D721Med (cell line): ENCODE measurements at places on chromosomes 7 and 10.

DNA sequence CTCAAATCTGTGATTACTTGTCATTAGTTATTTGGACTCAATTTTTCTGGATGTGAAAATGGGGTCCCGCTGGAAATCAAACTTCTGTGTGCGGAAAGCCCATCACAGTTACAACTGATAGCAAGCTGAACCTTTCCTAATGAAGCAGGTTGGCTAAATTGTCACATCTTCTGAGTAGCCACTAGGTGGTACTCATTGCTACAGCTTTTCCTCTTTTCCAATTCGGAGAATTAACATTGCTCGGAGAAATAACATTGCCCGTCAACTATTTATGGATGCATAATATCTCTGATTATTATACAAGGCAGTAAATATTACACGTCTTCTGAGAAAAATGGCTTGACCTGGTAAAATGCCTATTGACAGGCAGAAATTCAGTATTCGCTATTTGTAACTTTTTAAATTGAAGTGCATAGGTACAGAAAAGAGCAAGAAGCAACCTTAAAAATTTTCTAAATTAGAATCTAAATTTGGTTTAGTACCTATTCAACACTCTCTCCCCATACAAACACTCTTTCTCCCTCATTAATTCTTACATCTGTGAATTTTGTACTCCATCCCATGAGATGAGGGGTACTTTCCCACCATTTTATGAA, 17.3 kb upstream of the BLOC1S2 start:
- peak; percentile 38 for DNase-seq

GRCh38 chr10:132707121-132707775, 78.7 kb downstream of the NKX6-2 start:
- no peak for DNase-seq

DNA sequence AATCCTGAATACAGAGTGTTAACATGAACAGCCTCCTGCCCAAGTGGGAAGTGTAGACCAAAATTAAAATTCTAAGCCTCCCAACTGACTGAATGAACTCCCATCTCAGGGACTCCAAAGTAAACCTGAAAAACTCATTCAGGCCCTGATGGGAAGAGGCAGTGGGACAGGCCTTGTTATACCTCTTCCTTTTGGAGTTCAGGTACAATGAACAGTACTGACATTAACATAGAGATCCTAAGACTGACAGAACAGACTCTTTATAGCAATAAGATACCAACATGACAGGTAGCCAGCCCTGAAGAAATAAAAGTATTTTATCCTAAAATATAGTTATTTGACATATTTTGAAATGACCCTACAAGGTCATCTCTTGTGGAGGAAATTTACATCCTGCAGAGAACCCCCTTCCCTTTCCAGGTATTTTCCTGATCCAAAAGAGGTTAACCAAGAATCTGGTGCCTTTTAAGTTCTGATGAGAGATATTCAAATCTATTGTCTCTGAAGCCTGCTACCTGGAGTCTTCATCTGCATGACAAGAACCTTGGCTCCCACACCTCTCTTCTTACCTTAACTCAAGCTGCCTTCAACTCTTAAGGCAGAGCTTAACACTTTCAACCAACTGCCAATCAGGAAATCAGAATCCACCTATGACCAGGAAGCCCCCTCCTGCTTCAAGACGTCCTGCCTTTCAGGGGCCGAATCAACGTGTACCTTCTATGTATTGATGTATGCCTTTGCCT, 103.3 kb upstream of the PFKP start:
- no peak for DNase-seq

- no peak for DNase-seq
Observed at GRCh38 chr7:102845346-102845745, 67.5 kb upstream of the LRRC17 start.

DNA sequence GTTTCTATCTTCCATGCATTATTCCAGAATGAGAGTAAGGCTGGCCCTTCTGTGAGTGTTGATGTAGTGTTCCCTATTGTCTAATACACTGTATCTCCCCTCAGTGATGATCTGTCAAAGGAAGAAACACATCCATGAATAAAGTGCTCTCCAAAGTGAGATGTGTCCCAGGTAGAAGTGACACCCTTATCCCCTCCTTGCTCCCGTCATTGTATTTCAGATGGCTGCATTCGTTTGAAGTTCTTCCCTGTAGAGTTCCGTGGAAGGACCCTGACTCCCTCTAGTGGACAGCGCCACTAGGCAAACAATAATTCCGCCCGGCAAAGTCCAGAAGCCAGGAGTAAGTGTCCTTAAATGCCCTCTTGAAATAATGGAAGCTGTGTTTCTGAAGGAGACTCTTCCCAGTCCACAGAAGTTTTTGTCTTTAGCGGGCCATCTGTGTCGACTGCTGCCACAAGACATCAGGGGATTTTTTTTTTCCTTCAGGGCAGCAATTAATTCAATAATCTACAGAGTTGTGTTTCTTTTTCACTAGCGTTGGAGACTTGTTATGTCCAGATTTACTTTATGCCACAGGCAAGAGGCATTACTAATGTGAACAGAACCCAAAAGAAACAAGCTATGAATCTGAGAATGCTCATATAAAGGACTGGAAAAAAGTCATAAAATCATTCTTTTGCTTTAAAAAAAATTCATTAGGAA, 64.6 kb downstream of the THNSL1 start:
- peak; percentile 42 for DNase-seq

GRCh38 chr10:66925896-66926715, at the start of gene LRRTM3:
TSS of gene LRRTM3 (plus strand) at chr10:66926036.
- no peak for DNase-seq

DNA sequence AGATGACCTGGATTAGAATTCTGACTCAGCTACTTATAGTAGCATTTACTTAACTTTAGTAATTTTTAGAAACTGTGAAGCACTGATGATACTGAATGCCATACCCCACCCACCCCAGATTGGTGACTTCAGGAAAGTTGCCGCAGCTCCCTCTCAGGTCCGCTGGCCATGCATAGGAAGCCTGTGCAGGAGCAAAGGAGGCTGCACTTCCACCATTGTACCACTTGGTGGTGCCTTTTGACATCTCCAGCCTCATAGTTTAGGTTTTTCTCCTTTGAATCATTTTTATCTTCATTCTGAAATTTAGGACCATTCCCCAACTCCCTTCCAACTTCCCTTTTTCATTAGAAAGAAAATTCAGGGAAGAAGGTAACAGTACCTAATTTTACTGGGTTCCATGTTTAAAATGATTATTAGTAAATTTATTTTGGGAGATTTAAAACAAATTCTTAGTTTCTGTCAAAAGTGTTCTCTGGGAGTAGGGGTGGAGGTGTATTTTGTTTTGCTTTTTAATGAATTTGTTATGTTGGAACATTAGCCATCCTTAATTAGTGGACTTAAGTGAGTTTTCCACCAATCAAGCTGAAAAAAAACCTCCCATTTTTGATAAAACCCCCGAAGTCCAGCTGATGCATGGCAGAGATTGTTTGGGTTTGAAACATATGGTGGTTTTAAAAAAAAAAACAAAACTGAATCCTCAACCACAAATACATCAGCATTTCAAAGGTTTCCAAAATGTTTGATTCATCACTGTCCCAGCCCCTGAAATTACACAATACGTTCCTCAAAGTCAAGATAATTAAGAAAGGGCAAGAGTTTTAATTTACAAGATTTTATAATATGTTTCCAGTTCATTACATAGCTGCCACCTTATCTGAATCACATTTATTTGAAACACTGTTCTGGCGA, 109.6 kb downstream of the WNT2 start:
- no peak for DNase-seq

DNA sequence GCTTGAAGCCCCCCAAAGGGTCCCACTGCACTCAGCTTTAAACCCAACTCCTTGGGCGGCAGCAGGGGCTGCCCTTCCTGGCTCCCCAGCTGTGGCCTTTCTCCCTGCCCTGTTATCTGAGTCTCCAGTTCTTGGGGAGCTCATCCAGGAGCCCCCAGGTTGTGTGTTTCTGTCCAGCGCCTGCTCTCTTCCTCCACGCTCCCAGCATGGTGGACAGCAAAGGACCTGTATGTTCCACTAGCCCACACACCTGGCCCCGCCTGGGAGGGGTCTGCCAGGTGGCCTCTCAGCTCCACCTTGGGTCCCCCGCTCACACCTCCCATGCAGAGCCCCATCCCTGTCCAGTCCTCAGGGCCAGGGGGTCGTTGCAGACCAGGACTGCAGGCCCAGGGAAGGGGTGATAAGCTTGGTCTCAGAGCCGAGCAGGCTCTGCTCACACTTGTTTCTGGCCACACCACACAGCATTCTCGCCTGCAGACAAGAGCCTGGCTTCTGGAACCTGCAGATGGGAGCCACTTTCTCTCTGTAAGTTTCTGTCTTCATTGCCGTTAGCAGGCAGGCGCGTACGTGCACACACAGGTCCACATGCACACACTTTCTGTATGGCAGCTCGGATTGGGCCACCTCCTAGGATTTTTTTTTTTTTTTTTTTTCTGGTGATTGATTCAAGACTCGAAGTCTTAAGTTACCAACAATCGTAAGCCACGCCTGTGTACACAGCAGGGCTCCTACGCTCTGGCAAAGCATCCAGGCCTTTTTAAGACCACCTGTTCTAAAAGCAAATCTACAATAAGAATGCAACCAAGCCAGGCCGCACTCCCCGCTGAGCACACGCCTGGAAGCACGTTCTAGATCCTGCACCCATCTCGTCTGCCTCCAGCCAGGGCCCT, 104.6 kb downstream of the CYTH3 start:
- no peak for DNase-seq

- DNase-seq, result no peak
Observed at GRCh38 chr10:88793712-88794299, 8.7 kb upstream of the LIPM start.

DNA sequence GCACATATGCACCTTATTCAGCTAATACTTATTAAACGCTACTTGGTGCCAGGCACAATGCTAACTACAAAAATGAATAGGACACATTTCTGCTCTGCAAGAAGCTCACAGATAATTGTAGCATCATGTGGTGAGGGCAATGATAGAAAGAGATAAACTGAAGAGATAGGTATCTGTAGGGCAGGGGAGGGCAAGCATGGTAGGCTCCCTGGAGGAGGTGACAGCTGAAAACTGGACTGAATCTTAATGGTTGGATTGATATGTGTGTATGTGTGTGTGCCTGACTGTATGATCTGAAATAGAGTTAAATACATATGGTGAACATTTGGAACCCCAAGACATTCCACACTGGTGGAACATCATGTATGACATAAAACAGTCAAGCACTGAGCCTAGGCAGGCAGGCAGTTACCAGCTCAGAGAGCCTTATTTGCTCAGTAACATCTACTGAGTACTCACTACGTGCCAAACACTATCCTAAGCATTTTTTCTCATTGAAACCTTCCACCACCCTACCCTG, 4.8 kb upstream of the CEP55 start:
- no peak for DNase-seq

- no peak for DNase-seq
Observed at GRCh38 chr7:115679976-115680375, 350.6 kb downstream of the TFEC start.

DNA sequence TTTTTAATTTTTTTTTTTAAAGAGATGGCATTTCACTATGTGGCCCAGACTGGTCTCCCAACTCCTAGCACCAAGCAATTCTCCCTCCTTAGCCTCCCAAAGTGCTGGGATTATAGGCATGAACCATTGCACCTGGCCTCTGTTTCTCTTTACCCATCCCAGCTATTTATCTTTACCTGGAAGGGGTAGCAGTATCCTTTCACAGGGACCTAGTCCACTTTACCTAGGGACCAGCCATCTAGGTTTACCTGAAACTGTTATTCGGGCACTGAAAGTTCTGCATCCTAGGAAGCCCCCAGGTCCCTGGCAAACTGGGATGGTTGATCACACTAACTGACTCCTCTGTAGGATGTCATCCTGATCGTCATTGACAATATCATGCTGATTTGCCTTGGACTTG, 21.7 kb upstream of the AGFG2 start:
- no peak for DNase-seq

DNA sequence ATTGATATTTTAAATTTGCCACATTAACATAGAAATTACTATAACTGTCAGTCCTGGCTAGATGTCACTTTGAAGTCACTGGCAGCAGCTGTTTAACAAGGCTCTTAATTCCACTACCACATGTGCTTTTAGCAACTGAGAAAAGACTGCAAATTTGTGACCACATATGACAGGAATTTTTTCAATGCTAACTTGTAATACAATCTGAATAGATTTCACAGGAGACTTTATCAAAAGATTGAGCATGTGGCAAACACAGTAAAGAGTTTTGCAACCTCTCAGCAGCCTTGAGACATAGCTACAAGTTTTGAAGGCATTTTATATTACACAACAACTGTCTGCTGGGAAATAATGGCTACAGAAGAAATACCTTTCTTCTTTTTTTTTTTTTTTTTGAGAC, 73.0 kb downstream of the MICU1 start:
- DNase-seq, result no peak

DNA sequence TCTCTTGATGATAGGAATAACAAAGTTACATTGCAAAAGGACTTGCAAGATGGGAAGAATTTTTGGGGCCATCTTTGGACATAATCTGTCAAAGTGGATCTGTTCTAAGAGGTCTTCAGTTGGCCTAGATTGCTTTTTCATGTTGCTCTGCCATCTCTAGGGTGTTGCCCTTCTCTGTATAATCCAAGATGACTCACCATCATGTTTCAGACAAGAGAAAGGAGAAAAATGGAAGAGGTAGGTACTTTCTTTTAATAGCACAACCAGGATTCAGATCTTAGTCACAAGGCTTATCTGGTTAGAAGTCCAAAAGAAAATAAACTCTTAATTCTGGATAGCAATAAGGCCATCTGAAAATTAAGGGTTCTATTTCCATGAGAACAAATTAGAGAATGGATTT, 38.7 kb upstream of the FOXP2 start:
- DNase-seq, result no peak

- no peak for DNase-seq
Observed at GRCh38 chr10:102281102-102281487, 35.8 kb downstream of the GBF1 start.

DNA sequence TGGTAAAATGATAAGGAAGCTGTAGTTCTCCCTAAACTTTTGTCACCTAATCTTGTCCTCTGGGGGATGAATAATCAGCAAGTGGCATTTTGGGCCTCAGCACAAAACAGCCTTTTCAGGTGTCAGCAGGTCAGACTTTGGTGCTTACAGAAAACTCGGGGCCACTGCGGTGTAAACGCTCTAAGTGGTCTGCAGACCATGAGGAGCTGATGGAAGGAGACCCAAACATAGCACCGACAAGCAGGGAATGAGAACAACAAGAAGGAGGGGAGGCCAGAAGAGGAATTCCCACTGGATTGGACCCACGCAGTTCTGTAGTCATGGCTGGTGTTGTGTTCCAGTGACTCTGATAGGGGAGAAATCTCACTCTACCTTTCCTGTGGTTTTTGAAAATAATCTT, 45.4 kb downstream of the RAMP3 start:
- no peak for DNase-seq

GRCh38 chr7:47291461-47292081, 290.3 kb downstream of the TNS3 start:
- DNase-seq, result no peak
